Muscle of arm (tissue), 14 donors: ENCODE measurements at places on chromosomes 11 and 22.

- DNase-seq, result no peak
These were observed 109.2 kb downstream of the AASDHPPT start for GRCh38 chr11:106186630-106187029.

- DNase-seq, result no peak
These were observed 139.2 kb downstream of the DSCAML1 start for GRCh38 chr11:117657794-117658193.

DNA sequence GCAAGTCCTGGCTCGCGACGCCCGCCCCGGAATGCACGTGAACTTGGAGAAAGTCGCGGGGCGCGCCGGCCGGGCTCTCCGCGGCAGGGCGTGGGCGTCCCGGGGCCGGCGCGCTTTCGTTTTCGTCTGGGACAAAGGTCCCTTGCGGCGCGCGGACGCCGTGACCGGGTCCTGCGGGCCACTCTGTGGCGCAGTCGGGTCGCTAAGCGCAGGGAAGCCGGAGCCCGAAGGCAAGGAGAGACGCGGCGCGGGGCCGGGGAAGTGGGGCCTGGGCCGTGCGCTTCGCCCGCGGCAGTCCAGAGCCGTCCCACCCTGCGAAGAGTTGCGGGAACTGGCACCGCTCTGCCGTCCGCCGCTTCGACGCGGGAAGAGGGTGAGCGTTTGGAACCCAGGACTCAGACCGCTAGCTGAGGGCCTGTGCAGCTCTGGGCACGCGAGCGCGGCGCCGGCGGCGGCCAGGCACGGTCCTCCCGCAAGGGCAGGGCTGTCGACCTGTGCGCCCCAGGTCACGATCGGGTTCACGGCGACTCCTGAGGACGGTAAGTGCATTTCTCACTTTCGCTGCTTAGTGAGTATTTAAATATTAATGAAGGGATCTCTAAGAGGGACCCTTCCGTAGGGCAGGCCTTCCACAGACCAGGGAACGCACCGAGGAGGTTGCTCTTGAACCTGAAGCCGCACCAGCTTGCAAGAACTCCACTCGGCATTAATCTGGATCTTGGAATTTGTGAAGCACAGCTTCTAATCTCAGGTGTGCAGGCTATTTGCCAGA lies 78.0 kb upstream of the PPARA start:
- no peak for DNase-seq

DNA sequence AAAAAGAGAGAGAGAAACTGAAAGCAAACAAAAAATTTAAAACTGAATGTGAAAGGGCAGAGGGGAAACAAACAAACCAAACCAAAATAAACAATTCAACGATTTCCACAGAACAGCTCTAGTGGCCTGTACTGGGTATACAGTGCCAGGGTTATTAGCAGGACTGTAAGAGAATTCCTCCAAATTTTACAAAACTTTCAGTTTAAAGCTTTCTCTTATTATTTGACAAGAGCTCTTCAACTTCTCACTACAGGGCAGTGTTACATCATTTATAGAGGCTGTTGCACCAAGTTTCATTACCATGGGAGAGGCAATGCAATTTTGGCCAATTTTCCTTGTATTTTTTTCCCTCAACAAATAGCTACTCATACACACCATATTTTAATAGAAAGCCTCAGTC lies 44.3 kb upstream of the CLPB start:
- DNase-seq, result no peak

- no peak for DNase-seq
These were observed 11.5 kb upstream of the TRIM68 start for GRCh38 chr11:4619514-4619913.

DNA sequence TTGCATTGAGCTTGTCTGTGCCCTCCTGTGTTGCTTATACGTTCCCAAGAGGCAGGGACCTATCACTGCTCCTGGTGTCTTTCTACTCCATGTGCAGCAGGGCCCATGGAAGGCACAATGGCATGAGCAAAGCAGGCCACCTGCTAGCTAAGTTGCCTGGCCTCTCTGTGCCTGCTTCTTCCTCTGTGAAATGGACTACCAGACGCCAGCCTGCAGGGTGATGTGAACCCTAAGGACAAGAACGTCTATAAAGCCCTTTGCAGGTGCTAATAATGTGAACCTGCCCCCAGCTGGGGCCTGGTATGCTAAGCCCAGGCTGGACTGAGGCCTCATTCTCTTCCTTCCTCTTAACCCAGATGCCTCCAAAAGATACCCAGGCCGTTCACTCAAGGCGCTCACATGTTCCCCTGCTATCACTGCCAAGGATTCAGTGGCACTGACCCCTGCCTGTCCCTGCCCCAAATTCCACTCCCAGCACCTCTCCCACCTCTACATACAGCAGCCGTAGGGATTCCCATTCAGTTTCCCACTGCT lies 4.0 kb downstream of the GUCD1 start:
- no peak for DNase-seq
